GM06990 (cell line): ENCODE measurements at places on chromosomes 16 and 17.

DNA sequence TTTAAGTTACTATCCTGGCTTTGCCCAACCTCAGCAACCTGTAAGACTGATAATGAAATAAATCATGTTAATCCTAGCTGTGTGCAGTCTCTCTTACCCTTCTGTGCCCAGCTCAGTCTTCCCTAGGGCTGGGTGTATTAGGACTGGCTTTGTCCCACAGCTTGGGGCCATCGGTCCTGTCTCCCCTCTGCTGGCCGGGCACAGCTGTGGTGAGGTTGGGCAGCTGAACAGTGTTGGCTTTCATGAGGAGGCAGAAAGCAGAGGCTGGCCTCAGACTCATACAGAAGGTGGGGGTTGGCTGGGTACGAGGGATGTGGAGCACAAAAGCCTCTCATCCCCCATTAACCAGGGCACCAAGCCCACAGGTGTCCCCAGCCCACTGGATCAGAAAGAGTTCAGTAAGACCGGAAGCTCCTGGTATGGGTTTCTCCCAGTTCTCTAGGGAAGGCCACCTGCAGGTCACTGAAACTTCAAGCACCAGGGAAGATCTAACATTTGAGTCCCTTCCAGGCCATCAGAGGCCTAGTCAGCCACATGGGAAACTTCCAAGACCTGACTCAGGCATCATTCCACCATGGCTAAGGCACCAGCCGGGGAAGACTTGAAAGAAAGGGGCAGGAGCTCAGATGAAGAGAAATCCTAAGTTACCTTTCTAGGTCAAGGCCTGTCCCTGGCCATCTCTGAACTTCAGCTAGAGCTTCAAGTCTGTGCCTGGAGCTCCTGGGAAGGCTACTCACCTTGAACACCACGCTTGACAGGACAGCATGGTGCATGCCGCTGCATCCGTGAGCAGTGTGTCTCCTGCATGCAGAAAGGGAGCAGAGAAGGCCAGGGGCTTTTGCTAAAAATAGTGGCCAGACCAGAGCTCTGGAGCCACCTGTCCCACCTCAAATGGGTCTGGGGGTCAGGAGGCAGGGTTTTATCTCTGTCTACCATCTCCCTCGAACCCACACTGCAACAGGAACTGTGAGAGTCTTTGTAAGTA, 8.8 kb downstream of the CNP start:
- DNase-seq, result no peak

- no peak for DNase-seq
These were observed 28.5 kb downstream of the NUP93 start for GRCh38 chr16:56758432-56758831.

DNA sequence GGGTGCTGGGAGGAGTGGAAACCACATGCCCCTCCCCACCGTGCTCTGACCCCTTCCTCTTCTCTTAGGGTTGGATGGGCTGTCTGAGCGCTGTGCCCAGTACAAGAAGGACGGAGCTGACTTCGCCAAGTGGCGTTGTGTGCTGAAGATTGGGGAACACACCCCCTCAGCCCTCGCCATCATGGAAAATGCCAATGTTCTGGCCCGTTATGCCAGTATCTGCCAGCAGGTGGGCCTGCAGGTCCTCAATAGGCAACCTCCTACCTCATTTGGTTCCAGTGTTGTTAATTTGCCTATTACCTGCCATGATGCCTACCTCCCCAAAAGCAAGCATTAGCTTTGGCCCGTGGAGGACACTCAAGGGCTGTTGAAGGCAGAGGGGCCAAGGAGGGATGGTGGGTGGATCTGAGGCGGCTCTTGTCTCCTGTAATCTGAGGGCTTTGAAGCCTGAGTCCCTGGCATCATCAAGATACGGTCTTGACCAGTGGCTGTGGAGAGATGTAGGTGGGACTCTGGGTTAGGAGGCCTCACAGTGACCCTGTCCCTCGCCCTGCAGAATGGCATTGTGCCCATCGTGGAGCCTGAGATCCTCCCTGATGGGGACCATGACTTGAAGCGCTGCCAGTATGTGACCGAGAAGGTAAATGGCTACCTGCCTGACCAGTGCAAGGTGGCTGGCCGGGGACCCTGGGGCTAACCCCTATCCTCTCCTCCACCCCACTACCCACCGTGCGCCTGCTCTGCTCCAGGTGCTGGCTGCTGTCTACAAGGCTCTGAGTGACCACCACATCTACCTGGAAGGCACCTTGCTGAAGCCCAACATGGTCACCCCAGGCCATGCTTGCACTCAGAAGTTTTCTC, 3.4 kb downstream of the ALDOA start:
- no peak for DNase-seq

GRCh38 chr17:10226930-10227695, 28.7 kb upstream of the GAS7 start:
- peak; percentile 44 for DNase-seq
